Activated naive CD8-positive, alpha-beta T cell treated with anti-CD3 and anti-CD28 coated beads, Interleukin-2, amount 10 ng/mL, durations not matched to agents 7 days and 5 days (primary cell): ENCODE measurements at places on chromosomes 12 and 14. TPM values are rescaled to one million over a fixed set of nuclear protein-coding genes. Genes with fewer than 3 reads are reported as not detected.

DNA sequence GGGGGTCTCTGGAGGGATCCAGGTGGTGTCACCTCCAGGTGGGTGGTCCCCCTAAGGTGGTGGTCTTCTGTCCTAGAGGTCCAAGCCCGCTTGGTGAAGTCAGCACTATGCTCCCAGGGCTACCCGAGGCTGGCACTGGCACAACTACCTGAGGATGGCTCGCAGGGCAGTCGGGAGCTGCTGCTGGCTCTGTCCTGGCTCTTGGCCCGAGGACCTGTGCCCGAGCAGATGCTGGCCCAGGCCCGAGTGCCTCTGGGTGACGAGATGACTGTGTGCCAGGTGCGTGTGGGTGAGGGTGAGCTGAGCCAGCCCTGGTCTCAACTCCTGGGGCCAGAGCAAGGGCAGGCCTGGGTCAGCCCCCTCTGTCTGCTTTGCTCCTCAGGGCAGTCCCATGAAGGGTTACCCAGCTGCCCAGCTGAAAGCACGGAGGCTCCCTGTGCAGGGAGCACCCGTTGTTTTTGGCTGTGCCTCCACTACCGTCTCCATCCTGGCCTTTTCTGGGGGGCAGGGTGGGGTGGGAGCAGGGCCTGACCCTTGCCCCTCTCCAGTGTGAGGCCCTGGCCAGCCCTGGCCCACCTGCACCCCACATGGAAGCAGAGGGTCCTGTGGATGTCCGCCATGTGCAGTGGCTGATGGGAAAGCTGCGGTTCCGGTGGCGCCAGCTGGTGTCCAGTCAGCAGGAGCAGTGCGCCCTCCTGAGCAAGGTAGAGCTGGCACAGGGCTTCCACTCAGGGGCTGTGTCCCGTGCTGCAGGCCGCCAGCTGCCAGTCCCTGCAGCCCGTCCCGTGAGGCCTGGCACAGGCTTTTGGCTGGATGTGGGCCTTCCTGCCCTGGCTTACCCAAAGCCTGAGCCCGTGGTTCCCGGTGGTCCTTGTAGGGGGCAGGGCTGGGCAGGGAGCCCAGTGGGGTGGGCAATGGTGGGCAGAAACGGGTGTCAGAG is 1.3 kb downstream of the TEDC1 start:
- DNase-seq = peak; percentile 32

DNA sequence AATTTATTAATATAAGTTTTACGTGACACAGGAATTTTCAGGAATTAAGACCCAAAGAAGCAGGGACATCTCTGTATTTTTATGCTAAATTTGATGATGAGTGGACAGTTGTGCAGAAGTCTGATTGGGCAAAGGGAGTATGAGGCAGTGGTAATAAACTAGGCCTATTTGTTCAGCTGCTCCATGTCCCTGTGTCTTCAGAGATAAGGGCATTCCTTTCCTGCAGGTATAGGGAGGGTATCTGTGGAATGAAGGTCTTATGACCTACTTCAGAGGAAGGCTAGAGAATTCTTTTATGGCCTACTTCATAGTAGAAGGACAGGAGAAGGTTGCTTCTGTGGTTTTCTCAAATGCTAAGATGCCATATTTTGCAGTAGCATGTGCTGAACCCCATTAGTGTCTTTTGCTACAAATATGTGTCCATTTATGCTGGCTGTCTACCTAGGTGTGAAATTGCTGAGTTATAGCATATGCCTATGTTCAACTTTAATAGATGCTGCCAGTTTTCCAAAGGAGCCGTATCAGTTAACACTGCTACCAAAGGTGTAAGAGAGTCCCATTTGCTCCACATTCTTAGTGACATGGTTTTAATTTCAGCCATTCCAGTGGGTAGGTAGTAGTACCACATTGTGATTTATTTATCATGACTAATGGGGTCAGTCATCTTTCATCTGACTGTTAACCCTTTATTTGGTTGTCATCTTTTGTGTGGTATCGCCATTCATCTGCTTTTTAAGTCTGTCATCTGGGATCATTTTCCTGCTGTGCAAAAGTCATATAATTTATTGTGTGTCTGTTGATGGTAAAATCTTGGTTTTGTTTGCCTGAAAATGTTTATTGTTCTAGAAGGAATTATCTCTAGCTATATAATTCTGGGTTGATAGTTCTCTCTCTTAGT is 410.7 kb upstream of the RGS6 start:
- DNase-seq = no peak

GRCh38 chr14:75566321-75566720 is 12.1 kb upstream of the FLVCR2 start:
- no peak for DNase-seq

DNA sequence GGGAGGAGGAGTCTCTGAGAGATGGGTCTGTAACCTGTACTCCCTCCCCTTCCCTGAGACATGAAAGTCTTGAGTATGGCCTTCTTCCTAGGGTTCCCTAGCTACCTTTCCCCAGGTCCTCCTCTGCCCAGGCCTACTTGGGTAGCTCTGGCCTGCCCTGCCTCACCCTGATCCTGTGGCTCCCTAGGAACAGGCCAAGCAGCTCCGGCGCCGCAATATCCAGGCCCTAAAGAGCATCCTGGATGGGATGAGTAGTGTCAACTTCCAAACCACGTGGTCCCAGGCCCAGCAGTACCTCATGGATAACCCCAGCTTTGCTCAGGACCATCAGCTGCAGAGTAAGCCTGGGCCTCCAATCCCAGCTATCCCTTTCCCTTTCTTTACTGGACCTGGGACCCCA is 12.3 kb downstream of the PRPF40B start:
- DNase-seq = no peak

GRCh38 chr12:58247633-58248032 is 306.3 kb downstream of the ATP23 start:
- DNase-seq = no peak

DNA sequence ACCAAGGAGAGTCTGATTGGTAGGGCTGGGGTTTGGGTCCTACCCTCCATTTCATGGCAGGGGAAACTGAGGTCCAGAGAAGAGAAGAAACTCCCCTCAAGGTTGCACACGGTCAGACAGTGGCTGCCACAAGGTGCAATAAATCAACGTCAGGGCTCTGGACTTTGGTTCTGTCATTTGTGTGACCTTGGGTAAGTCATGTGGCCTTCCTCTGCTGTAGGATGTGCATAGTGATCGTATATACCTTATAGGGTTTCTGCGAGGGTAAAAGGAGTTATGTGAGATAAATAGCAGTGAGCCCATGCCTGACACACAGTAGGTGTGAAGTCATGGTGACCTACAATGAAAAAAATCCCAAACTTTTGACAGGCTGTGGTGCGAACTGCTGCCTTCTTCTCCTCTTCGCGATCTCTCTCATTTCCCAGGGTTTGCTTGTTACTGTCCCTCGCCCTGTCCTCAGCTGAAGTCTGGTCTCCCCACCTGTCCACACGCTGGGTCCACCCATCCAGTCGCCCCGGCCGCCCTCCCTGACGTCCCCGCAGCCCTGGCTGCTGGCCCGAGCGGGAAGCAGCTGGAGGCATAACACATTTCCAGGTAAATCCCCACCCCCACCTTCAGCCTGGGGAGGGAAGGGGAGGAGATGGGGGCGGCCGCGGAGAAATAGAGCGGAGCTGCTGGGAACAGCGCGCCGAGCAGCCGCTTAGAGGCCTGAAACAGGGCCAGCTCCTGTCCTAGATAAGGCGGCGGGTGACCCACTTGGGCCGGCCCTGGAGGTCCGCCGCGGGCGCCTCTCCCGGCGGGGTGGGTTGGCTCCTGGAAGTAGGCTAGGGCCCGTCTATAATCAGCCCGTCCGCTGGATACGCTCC is 1.8 kb upstream of the FAM222A start:
- DNase-seq = no peak

Gene SYNDIG1L
- total RNA-seq = not detected

DNA sequence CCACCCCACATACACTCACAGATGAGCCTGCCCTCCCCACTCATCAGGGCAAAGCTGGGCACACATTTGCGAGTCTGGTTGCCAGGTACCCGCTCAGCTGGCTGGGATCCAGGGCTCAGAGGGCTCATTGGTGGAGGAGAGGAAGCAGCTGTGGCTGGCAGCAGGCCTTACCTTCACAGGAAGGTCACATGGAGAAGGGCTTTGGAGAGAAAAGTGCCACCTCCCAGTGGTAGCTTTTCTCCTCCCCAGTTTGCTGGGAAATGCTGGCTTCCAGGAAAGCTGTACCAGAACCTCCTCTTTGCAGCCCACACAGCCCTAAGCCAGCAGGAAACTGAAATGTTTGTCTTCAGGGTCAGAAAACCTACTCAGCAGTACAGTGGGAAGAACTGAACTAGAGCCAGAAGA is 55.6 kb downstream of the LGMN start:
- no peak for DNase-seq

DNA sequence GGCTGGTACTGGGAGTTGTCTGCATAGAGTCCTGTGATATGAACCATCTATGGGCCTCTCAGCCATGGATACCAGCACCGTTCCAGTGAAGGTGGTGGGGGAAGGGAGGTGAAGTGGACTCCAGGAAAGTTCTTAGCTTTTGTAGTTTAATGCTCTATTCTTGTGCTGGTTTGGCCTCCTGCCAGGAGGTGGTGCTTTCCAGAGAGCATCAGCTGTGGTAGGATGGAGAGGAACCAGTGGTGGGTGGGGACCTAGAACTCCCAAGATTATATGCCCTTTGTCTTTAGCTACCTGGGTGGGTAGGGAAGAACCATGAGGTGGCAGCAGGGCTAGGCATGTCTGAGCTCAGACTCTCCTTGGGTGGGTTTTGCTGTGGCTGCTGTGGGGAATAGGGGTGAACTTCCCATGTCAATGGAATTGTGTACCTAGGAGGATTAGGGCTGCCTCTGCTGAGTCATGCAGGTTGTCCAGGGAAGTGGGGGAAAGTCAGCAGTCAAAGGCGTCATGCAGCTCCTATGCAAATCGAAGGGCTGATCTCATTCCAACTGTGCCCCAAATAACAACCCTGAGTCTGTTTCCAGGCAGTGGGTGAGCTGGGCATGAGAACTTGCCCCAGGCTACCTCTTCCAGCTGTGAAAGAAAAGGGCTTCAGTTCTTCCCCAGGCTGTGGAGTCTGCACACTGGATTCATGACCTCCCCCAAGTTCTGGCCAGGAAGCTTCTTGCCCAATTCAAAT is 14.2 kb downstream of the GZMH start:
- no peak for DNase-seq

DNA sequence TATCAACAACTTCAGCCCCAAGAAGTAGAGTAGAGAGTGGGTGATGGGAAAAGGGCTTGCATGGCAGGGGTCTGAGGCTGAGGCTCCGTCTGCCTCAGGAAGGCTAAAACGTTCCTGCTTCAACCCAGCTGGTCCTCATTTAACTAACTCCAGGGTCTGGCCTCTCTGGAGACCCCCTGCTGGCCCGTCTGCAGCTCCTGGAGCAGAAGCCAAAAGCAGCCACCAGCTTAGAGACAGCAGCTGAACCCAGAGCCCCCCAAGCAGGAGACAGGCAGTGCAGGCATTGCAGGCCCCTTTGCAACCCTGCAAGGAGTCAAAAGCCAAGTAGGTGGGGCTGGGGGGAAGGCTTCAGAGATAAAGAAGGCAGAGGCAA is 25.1 kb upstream of the LTBP2 start:
- no peak for DNase-seq

Gene ZNF385A
- total RNA-seq = 2.0 TPM

Gene NR4A1
- 8.6 TPM for total RNA-seq
